NCI-H1930 (cell line): ENCODE measurements at places on chromosomes 4 and X.

- DNase-seq, result no peak
Measured at GRCh38 chr4:95044324-95044837, 286.6 kb downstream of the BMPR1B start.

GRCh38 chr4:177566691-177567090, 124.5 kb upstream of the AGA start:
- DNase-seq, result no peak

GRCh38 chr4:70269674-70270073, 27.3 kb downstream of the CSN3 start:
- DNase-seq, result no peak

DNA sequence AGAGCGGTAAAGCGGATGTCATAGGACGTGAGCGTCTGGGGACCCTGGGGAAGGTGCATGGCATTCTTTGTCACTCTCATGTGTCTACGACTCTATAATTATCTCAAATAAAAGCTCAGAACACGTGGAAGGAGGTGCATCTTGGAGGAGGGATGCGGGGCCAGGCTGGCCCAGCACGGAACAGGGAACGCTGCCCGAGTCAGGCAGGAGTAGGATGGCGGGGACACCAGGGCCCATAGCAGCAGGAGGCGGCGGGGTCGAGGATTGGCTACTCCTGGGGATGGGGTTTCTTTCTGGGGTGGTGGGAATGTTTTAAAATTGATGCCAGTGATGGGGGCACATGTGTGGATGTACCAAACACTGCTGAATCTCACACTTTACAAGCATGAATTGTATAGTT, 5.4 kb upstream of the HTRA3 start:
- DNase-seq, result no peak

- DNase-seq, result no peak
Measured at GRCh38 chr4:26692014-26692726, 108.3 kb downstream of the TBC1D19 start.

DNA sequence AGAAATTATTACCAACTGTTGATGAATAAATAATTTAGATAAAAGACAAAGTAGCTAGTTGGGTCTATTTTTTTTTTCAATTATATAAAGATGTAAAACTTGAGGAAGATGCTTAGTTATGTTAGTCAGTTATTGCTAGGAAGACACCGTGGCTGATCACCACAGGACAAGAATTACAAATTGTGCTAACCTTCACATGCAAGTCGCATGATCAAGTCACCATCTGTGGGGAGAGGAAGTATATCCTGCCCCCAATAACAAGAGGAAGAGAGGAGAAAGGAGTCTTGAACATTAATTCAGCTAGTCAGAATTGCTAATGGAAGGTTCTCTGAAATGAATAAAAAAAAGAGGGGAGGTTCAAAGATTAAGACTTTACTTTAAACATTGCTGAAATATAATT, 52.3 kb downstream of the CPEB2 start:
- DNase-seq, result no peak

DNA sequence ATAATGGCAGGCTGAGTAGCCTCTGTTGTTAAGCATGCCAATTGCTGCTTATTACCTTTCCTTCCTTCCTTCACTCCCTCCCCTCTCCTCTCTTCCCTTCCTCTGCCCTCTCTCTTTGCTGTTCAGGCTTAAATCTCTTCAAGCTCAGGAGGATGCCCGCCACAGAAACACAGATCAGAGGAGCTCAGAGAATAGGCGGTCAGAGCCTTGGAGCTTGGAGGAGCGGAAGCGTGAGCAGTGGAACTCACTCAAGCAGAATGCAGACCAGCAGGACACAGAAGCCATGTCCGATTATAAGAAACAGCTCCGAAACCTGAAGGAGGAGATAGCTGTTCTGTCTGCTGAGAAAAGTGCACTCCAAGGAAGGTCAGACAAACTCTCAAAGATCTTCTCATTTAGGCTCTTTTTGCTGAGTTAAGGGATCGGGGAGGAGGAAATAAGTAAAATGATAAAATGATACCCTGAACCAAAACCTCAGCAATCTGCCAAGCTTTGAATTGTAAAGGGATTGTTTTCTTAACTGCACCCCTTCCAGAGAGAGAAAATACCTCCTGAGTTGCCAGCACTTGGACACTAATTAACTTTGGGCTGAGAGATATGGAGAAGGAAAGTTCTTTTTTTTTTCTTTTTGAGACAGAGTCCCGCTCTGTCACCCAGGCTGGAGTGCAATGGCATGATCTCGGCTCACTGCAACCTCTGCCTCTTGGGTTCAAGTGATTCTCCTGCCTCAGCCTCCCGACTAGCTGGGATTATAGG, 20.9 kb downstream of the SPATA18 start:
- DNase-seq, result no peak

- no peak for DNase-seq
Measured at GRCh38 chr4:181661923-181662322, 581.3 kb upstream of the TENM3 start.

- DNase-seq, result no peak
Measured at GRCh38 chr4:37604461-37604860, 81.7 kb downstream of the RELL1 start.

DNA sequence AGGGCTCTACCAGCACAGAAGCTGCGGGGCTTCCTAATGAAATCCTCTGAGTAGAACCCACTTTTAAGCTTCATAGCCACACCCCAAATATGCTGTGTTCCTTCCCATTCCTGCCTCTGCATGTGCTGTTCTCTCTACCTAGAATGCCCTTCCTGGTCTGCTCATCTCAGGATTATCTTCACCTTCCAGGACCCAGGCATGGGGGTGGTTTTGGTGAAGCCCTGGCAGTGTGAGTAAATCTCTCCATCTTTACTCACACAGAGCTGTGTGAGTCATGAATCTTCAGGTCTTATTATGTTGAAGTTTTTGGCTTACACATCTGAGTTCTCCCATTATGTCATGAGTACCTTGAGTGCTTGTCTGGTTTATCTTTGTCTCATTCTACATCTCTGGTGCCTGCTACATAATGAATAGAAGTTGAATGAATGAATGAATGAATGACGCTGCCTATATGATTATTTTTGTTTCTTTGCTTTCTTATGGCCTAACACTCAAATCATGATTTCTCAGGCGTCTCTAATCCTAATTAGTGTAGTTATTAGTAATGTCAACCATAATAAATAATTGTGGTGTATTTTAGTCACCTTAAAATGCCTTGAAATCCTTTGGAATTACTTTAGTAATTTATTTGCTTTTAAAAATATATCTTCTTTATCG, 41.9 kb downstream of the HADH start:
- DNase-seq, result no peak

DNA sequence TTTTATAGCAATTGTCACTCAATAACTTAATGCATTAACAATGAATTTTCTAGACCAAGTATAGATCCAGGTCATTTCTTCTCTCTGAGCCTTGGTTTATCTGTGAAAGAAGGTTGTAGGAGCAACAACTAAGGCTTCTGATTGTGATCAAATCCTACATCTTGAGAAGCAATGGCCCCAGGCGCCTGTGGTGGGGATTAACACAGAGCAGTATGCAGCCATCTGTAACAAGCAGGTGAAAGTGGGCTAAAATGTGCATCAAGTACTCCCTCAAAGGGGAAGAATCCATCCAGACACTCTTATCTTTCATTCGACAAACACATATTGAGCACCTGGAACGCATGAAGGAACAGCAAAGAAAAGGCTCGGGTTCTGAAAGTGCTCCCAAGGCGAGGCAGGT, 19.1 kb upstream of the SETD7 start:
- no peak for DNase-seq

DNA sequence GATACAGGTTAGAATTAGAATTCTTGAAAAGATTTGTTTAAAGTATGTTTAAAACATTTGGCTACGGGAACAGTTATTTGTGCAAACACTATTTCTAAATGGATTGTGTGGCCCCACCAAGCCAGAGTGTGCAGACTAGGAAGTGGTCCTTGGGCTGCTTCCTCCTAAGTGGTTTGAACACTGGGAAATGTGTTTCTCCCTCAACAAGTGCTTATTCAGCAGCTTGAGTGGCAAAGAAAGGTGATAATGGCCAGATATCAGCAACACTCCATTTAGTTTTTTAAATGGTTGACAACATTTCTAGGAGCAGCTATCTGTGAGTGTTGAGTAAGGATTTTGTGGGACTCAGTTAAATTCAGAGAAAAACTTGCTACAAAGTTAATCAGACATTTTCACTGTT, 141.4 kb upstream of the LNX1 start:
- DNase-seq, result no peak

DNA sequence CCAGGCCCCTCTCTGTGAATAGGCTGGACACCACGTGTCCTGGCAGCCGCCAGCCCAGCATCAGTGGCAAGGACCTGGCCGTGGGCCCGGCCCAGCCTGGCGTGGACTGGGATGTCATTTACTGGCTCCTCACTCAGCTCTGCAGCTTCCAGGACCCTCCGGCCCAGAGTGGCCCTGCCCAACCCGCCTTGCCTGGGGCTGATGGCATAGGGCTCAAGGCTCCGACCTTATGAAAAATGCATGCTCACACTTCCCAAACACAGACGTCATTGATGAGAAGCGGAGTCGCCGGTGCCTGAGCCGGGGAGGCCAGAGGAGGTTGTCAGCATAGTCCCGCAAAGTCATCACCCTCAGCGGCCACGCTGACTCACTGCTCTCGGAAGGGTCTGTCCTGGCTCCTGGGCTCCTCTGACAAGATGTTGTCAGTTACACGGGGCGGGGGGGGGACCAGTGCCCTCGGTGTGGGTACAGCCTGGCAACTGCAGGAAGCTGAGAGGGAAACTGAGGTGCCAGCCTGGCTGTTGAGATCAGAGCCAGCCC, 14.3 kb downstream of the CFAP99 start:
- DNase-seq, result no peak

GRCh38 chr4:182649698-182650477, 267.3 kb downstream of the DCTD start:
- no peak for DNase-seq

DNA sequence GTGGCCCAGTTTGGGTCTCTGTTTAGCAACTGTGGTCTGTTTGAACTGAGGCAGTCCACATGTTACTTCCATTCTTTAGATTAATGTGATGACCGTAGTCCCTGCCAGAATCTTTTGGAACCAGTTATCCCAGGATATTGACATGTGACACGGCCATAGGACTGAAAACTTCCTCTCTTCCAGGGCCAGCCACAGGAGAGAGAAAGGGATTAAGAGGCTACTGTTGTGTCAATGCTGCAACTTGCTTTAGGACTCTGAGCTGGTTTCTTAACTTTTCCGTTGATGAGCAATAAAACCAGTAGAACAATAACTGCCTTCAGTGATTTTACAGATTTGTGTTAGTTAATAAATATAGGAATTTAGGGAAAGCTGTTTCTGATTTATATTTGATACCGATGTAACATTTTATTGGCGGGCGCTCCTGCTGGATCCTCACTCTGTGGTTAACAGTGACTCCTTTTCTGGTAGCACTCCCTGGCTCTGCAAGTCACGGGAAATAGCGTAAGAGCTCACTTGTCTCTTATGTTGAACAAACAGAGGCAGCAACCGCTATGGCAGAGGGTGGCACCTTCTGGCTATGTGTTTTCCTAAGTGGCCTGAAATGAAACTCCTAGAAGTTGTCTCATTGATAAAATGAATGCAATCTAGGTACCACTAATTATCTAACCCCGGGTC, 2.5 kb downstream of the TENM3 start:
- no peak for DNase-seq

DNA sequence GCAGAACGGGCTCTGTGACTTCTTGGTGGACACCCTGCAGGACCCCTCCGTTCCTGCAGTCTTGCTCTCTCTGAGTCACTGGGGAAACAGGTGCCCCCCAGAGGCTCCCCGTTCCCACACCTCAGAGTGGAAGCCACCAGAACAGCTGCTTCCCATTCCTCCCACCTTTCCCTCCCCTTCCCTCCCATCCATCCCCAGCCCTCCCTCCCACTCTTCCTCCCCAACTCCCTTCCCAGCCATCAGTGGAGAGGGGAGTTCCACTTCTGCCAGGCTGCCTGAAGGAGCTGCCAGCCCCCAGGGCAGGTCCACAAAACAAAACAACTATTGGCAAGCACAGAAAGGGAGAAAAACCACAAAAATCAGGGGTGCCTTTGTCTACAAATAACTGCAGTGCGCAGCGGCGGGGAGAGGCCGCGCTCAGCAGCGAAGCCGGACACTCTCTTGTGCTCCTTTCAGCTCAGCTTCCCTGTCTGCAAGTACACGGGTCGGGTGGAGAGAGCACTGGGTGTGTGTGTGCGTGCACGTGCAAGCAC, 8.1 kb downstream of the SSR4 start:
- no peak for DNase-seq

GRCh38 chr4:144703494-144703893, 57.5 kb downstream of the HHIP start:
- no peak for DNase-seq

DNA sequence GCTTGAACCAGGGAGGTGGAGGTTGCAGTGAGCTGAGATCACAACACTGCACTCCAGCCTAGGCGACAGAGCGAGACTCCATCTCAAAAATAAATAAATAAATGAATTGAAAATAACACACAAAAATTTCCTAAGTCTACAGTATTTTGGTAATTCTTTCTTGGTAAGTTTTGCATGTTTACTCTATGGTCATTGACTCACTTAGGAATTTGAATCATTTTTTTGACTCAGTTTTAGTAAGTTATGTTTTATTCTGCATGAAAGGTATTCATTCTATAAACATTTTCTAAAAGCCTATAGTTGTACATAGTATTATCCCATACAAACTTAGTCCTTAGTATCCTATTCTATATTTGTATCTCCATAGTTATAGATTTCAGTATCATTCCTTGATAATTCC, 772.9 kb upstream of the SLIT2 start:
- DNase-seq, result no peak

DNA sequence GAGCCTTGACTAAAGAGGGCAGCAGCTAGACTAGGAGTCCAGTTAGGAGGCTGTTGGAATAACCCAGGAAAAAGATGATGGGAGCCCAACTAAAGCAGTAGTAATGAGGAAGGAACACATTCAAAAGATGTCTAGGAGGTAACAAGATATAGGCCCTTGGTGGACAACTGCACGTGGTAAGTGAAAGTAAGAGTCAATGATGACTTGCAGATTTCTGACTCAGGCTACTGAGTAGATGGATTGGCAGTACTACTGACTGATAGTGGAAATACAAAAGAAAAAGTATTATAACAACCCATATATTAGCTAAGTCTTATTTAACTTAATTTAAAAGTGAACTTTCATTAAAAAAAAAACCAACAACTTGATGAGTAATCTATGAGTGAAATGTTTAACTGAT, 74.0 kb downstream of the PAK3 start:
- DNase-seq, result no peak

DNA sequence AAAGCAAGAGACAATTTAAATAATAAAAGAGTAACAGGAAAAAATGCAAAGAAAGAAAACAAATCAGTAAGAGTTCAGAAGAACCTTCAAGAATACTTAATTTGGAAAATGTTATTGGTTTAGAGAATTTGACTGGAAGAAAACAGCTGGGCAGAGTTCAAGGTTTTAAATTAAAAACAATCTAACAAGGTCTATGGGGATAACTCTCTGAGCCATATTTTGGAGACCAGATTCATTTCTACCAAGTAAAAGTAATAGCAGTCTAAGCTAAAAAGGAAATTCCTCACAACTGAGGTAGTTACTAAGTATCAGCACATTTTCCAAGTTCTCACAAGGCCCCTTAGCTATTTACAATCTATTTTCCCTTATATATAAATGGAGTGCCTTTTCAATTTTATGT, 82.4 kb upstream of the TFDP3 start:
- no peak for DNase-seq

- DNase-seq, result no peak
Measured at GRCh38 chr4:64495946-64496345, 86.7 kb upstream of the TECRL start.

GRCh38 chr4:182975806-182976205, 58.6 kb upstream of the DCTD start:
- no peak for DNase-seq
